CD4-positive, alpha-beta T cell treated with Interferon gamma for 1 hour (primary cell): ENCODE measurements at places on chromosomes 2 and 18.

GRCh38 chr2:111923276-111923804 is 24.9 kb downstream of the MERTK start:
- no peak for DNase-seq

DNA sequence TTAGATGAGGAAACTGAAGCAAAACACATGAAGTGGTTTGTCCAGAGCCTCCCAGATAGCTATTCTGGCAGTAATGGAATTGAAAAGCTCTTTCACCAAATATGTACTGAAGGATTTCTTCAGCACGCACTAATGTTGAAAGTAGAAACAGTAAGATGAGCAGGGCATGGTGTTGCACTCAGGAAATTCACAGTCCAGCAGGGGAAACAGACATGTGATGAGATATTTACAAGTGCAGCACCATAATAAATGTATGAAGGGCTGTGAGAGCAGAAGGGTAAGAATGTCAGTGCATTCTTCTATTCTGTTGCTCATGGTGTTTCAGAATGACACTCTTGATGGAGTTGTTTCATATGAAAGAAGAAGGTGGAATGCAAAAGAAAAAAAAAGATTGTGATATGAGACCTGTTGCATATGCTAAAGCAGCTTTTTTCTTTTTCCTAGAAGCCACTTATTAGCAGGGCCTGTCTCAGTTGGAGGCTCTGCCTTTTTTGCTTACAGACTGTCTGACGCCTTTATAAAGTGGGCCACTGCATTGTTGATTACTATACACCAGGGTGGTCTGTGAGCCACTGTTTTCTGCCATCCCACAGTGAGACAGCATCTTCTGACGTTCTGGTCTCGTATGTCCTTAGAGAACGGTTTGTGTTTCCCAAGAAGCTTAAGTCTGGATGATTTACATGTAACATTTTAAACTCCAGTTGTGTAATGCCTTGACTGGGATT is 516.9 kb downstream of the ARHGAP15 start:
- DNase-seq: no peak

GRCh38 chr18:68803356-68803755 is 5.5 kb downstream of the CCDC102B start:
- DNase-seq: no peak

DNA sequence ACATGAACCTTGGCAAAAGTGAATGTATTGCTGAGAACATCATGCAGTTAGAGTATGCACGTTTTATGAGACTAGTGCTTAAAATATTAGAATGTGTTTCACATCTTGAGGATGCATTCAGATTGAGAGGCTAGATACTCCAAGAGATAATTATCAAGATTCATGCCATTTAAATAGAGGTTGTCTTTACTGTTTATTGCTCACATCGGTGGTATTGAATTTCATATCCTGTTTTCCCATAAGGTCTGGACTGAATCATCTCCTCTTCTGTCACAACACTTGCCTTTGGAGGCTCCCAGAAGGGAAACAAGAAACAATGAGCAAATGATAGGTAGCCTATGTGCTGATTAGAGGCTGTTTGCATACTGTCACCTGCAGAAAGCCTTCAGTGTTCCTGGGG is 83.8 kb downstream of the CLHC1 start:
- DNase-seq: no peak

DNA sequence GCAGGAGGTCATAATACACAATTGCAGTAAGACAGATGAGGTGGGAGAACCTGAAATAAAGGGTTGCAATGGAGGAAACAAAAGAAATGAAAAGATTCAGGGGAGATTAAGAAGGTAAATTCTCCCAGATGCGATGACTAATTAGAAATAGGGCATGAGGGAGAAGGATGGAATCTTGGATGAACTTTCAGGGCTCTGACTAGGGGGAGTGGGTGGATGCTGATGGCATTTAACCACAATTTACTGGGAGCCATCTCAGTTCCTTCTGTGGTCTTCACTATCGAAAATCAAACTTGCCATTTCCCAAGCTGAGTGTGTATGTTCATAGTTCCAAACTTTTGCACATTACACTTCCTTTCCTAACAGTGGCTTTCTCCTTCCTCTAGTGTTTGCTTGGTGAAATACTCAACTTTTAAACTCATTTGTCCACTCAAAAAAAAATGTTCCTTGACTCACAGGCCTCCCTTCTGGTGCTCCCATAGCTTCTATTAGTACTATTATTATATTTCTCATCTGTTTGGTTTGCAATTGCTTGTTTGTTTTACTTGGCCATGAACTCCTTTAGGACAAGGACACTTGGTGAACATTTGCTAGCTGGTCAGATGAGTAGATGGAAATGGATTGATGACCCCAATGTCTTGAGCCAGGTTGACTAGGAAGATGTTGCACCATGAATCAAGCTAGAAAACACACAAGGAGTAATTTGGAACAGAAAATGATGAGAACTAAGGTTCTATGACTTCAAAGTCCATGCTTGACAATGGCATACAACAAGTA is 178.5 kb downstream of the DIS3L2 start:
- DNase-seq: no peak
